ENCODE measurements at places on chromosomes 13 and 19.
A peak's percentile ranks its signal among the peaks of the same experiment; 100 is the strongest.

DNA sequence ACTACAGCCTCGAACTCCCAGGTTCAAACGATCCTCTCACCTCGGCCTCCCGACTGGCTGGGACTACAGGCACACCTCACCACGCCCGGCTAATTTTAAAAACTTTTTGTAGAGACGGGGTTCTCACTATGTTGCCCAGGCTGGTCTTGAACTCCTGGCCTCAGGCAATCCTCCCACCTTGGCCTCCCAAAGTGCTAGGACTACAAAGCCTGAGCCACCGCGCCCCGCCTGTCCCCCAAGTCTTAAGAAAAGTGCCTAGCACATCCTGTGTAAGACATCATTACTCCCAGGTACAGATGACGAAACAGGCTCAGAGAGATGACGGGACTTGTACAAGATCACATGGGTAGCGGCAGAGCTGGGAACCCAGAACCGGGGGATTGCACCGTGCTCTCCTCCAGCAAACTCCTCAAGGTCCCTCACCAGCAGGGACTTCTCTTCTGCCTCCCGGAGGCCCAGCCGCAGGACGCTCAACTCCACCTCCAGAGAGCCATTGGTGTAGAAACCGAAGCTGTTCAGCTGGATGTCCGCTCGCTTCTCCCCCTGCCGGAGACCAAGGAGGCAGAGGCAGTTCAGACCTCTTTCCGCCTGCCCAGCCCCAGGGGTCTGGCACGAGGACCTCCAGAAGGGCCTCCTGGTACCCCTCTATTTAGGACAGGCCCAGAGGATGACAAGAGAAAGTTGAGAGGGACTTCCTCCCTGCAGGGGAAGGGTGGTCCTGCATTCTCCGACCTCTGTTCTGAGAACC is 1.0 kb downstream of the GPR108 start:
- DNase-seq, result peak; percentile 89

GRCh38 chr19:39139305-39139874 is 13.8 kb downstream of the PAK4 start:
- peak; percentile 64 for DNase-seq

GRCh38 chr13:78022164-78022877 is 103.7 kb upstream of the EDNRB start:
- no peak for DNase-seq

DNA sequence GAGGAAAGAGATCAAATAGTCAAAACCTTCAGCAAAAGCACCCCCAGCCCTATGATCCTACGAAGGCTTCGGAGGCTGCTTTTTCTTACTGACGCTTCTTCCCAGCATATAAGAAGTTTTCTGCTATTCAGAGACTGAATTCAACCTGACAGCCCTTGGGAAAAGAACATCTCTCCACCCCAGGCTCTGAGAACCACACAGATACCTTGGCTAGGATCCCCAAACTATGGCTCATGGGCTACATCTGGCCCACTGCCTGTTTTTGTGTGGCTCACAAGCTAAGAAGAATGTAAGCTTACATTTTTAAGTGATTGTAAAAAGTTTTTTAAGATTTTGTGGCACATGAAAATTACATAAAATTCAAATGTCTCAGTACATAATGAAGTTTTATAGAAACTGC is 3.0 kb downstream of the SLC15A1 start:
- DNase-seq, result no peak

DNA sequence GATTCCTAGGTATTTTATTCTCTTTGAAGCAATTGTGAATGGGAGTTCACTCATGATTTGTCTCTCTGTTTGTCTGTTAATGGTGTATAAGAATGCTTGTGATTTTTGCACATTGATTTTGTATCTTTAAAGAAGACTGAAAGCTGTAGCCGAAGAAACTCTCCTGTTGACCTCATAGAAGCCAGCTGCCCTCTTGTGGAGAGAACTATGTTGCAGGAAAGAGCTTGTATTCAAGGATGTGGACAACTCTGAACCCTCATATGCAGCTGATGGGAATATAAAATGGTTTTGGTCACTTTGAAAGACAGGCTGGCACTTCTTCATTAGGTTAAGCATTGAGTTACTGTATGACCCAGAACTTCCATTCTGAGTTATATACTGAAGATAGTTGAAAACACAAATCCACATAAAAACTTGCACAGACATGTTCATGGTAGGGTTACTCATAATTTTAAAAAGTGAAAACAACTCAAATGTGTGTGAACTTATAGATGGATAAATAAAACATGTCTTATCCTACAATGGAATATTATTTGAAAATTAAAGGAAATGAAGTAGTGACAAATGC is 65.8 kb upstream of the SLITRK6 start:
- peak; percentile 31 for DNase-seq

DNA sequence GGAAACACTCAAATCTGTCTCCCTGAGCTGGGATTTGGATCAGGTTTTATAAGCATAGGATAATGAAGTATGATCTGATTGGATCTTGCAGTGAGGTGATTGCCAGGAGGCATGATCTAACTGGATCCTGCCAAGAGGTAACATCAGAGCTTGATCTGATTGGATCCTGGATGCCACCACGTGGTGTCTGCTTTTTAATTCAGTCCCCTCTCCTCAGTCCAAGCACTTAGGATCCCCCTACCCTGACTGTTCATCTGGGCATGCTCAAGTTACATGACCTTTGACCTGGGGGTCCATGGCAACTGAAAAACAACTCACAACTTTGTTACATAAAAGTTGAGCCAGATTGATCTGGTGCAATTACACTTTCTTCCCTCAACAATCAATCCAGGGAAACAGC is 47.5 kb upstream of the LSM14A start:
- no peak for DNase-seq

GRCh38 chr19:17482877-17483604 is 12.7 kb downstream of the SLC27A1 start:
- no peak for DNase-seq

DNA sequence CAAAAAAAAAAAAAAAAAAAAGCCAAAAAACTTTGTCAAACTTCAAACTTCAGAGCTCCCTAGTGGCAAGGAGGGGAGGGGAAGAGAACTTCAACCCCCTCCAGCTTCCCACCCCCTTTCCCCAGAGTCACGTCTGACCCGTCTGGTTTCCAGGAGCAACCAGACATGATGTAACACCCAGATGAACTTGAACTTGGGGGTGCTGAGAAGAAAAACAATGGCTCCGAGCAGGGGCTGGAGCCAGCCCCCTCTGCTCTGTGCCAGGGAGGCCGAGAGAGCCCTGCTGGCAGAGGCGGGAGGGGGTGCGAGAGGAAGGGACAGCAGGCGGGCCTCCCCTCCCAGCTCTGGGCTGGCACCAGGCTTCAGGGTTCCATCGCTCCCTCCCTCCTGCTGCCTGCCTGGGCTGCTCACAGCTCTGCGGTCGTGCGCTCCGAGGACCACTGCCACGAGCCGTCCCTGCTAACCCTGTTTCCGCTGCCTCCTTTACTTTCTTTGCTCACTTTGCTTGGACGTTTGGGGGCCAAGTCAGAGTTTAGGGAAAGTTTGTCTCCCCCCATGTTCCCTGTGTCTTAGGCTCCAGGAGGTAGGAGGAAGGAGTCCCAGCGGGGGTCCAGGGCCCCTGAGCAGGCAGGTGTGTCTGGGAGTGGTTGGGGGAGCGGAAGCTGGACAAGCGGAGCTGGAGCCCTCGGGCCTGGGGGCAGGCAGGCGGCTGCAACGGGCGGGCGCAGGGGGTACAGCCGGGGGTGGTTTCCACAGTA is 11.1 kb downstream of the LYL1 start:
- peak; percentile 59 for DNase-seq

DNA sequence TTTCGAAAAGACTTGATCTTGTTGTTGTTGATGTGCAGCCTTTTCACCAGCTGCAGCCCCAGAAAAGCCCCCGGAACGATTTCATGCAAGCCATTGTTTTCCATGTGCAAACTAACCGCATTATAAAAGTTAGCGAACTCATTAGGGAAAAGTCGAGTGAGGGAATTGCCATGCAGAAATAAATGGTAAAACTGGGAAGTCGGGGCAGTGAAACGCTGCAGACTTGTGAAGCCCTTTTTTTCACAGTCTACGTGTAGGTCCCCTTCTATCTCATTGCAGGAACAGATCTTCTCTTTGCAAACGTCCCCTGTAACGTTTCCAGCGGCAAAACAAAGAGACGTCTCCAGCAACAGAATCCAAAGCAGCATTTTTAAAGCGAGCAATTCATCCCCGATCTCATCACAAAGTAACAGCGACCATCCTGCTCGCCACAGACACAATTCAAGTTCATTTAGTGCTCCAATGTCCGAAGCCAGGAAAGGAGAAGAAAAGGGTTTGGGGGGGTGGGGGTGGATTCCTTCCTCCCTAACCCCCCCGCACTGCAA is 1.1 kb downstream of the SLITRK1 start:
- DNase-seq, result no peak

DNA sequence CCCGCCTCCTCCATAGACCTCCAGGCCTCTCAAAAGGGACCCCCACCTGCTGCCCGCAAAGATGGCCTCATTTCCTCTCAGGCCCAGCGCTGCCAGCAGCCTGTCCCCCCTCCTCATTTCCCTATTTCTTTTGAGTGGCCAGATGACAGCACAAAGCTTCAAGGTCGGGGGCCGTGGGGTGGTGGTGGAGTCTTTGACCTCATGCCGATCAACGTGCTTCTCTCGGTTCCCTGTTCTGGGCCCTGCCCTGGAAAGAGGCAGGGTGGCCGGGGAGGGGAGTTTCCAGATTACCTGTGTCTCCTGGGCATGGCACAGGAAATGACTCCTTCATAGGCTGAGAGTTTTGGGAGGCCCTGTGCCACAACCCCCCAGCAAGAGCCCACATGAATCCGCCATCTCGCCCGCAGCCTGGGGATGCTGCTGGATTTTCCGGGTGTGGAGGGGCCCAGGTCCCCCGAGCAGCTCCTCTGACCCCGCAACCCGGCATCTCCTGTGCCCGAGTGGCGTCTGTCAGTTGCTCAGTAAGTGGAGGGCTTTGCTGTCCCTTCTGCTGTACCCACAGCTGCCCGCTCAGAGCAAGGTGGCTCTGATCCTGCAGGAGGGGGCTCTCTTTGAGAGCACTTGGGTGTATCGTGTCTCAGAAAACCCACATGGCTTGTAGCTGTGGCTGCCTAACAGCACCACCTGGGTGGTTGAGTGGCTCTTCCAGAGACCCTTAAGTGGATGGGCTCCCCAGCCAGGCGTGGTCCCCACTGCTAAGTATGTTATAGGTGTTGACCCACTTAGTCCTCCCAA is 139.4 kb downstream of the SIPA1L3 start:
- DNase-seq, result no peak

DNA sequence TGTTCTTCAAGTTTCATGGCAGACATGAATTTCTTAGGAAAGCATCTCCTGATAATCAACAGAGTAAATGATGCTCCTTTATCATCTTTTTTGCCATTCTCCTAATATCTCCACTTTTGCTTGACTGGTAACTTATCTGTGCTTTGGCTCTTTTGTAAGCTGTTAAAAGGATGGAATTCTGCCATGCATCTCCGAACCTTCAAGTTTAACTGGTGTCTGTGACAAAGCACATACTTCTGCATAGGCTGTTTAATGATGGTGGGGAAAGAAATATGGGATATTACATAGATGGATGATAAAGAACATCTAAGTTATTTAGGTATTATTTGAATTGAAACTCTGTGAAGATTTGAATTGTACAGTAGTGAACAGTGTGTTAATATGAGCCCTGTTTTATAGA is 866.9 kb upstream of the SLITRK1 start:
- no peak for DNase-seq

- peak; percentile 26 for DNase-seq
These were observed 46.7 kb downstream of the ZNF846 start for GRCh38 chr19:9721861-9722260.

GRCh38 chr13:60627071-60627686 is 230.2 kb downstream of the TDRD3 start:
- DNase-seq, result peak; percentile 73

DNA sequence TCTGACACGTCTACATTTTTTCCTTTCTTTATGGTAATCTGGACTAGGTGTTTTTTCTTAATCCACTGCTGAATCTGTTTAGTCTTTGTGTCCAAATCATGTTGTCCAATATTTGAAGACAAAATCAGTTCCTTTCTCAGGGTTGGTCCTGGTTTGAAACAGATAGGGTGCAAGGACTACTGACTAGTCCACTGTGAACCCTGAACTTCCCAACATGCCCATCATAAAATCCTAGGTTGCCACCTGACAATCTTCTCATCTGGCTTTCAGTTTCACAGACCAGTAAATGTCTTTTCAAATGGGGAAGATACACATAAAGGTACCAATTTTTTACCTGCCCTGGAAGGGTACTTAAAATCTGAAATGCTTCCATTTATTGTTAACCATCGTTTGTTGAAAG is 12.7 kb downstream of the GTF3A start:
- DNase-seq, result no peak

DNA sequence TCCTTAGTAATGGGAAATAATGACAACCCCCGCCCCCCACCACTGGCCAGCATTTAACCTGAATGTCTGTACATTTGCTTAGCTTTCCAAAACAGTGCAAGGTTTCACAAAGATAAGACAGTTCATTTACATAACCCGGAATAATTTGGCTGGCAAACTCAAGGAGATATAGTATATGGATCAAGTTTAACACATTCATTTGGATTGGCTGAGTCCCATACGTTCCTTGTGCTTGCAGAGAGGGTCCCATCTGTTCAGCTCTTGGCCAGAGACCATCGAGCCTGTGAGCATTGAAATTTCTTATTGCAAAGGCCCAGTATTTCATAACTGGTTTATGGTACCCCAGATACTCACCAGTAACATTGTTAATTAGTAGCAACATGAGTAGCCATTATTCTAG is 116.5 kb downstream of the GPC6 start:
- DNase-seq, result no peak

DNA sequence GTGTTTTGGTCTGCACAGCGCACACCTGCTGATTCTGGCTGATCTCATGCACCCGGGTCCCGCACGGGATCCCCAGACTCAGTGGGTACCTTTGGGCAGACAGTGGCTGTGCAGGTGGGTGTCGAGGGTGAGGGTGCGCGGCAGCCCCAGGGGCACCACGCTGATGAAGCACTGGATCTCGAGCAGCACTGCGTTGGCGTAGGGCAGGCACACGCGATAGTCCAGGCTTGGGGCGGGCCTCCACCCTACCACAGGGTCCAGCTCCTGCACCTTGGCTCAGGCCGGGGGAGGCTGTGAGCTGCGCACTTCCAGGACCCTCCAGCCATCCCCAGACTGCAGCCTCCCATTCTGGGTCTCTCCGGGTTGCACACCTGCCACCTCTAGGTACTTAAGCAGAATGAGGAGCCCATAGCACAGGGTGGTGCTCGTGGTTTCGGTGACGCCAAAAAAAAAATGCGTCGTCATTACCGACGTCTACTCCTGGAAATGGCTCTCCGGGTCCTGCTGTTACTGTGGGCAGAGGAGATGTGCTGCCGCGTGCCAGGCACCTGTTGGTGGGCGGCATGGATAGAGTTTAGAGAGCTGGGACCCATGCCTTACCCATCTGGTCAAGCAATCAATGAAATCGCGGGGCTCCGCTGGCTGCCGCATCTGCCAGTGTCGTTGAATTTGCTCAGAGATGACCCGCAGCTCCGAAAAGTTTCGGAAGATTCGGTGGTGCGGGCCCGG is 10.5 kb downstream of the EGLN2 start:
- DNase-seq, result no peak

DNA sequence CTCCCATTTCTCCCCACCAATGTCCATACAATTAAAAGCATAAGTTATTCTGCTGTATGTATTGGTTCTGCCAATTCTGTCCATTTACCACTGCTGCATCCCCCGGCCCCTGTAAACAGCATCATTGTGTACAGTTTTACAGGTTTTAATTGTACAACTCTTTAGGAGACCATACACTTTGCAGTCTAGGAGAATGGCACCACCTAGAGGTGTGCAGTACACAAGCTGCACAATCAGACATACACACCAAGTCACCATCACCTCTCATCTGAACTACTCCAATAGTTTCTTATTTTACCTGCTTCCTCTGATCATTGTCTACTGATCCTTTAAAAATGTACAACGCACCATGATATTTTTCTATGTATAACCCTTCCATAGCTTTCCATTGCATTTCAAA is 855.9 kb upstream of the KLHL1 start:
- DNase-seq, result no peak

All from H9 (cell line).